ENCODE measurements at places on chromosomes 7 and 10. TPM values are rescaled to one million over a fixed set of nuclear protein-coding genes. Genes with fewer than 3 reads are reported as not detected.

GRCh38 chr7:95905167-95905566 lies 132.8 kb downstream of the DYNC1I1 start:
- DNase-seq, result no peak
- H3K27me3 ChIP-seq, result no peaks in the 10 kb centered on the region
- no peak overlapping the region for H3K27ac ChIP-seq
- H3K36me3 ChIP-seq, result no peaks in the 10 kb centered on the region
- no peaks in the 10 kb centered on the region for H3K4me1 ChIP-seq

DNA sequence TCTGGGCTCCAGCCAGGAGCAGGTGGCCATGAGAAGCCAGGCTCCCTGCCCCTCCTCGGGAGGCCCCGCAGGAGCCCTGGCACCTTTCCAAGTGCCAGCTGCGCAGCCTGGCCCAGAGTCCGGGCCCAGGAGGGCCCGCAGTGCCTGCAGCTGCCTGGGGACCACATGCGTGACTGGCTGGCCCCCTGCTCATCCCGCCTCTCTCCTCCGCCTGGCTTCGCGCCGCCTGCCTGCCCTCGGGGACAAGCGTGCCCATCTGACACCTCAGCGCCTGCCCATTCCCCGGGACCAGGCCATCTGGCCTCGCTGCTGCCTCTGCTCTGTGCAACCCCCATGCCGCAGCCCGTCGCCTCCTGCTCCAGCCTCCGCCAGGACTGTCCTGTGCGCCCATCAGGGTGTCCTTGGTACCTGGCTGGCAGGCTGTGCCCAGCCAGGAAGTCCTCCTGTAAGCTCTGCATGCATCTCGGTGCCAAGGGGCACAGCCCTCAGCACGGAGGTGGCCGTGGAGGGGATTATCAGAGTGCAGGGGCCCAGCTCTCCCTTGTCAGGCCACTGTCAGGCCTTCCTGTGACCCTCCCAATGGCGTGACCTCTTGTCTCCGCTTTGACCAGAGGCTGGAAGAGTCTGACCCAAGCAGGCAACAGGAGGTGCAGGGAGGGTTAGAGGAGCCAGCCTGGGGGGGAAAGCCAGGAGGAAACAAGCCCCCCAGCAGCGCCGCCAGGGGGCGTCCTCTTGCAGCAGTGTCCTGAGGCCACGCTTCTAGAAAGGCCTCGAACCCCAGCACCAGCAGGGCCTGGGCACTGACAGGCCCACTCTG lies 50.5 kb downstream of the TMEM209 start:
- H3K36me3 ChIP-seq, result peaks cover 15% of the 10 kb centered on the region
- no peaks in the 10 kb centered on the region for H3K27me3 ChIP-seq
- no peak overlapping the region for H3K27ac ChIP-seq
- no peak overlapping the region for H3K4me3 ChIP-seq
- DNase-seq, result peak; percentile 64

DNA sequence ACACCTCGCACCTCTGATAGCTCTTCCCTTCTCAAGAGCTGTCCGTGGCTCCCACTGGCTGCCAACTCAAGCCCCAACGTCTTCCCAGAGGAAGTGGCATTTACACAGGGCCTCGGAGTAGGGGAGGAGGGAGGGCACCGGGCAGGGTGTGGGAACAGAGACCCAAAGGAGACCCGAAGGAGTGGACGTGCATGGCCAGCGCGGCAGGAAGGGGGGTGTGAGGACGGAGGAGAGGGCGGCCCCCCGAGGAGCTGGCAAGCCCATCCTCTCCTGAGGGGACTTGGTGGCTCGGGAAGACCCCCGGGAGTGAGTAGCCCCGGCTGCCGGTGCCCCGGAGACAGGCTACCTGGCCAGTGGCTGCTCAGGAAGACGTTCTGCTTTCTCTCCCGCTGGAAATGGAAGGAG lies 85.9 kb downstream of the FOXL3 start:
- H3K27me3 ChIP-seq, result peaks cover 46% of the 10 kb centered on the region
- DNase-seq, result no peak
- no peak overlapping the region for H3K27ac ChIP-seq
- no peaks in the 10 kb centered on the region for H3K36me3 ChIP-seq

DNA sequence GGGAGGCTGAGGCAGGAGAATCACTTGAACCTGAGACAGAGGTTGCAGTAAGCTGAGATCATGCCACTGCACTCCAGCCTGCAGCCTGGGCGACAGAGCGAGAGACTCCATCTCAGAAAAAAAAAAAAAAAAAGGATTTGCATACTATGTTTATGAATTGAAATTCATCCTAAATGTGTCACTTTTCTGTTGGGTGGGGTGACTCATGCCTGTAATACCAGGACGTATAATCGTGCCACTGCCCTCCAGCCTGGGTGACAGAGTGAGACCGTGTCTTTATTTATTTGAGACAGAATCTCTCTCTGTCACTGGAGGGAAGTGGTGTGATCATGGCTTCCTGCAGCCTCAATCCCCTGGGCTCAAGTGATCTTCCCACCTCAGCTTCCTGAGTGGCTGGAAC lies 5.8 kb downstream of the ZNF212 start:
- no peak overlapping the region for H3K27ac ChIP-seq
- DNase-seq, result no peak
- no peaks in the 10 kb centered on the region for H3K27me3 ChIP-seq
- H3K4me3 ChIP-seq, result no peak overlapping the region
- H3K36me3 ChIP-seq, result peaks cover 6% of the 10 kb centered on the region
- no peaks in the 10 kb centered on the region for H3K4me1 ChIP-seq

- H3K4me1 ChIP-seq, result peaks cover 5% of the 10 kb centered on the region
- no peaks in the 10 kb centered on the region for H3K36me3 ChIP-seq
- DNase-seq, result no peak
- H3K27ac ChIP-seq, result no peak overlapping the region
These were observed 161.0 kb downstream of the SKIDA1 start for GRCh38 chr10:21364196-21365114.

GRCh38 chr10:4162571-4163286 lies 377.7 kb upstream of the KLF6 start:
- H3K4me1 ChIP-seq, result no peaks in the 10 kb centered on the region
- DNase-seq, result no peak
- H3K4me3 ChIP-seq, result no peak overlapping the region

DNA sequence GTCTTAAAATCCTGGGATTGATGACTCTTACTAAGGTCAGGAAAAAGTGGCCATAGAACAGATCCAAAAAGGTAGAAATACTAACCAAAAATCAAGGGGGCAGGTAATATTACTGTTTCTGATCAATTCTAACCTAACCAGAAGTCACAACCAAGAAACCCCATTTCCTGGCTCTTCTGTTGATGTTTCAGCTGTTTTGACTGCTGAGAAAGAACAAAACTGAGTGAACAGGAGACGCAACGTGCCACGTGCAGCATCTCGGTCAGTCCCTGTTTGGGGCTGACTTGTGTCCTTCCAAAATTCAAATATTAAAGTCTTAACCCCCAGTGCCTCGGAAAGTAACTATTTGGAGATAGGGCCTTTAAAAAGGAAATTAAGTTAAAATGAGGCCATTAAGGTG lies 56.8 kb downstream of the JAZF1 start:
- no peaks in the 10 kb centered on the region for H3K36me3 ChIP-seq
- no peak for DNase-seq
- H3K27ac ChIP-seq, result no peak overlapping the region
- H3K4me1 ChIP-seq, result no peaks in the 10 kb centered on the region

- H3K4me3 ChIP-seq, result no peak overlapping the region
- peaks cover 31% of the 10 kb centered on the region for H3K36me3 ChIP-seq
- H3K27me3 ChIP-seq, result no peaks in the 10 kb centered on the region
- H3K27ac ChIP-seq, result no peak overlapping the region
- H3K4me1 ChIP-seq, result no peaks in the 10 kb centered on the region
- DNase-seq, result no peak
These were observed 11.9 kb upstream of the SPAG6 start for GRCh38 chr10:22333167-22333974.

GRCh38 chr10:50937230-50937907 lies 51.9 kb upstream of the A1CF start:
- H3K36me3 ChIP-seq, result no peaks in the 10 kb centered on the region
- H3K4me3 ChIP-seq, result no peak overlapping the region
- no peaks in the 10 kb centered on the region for H3K27me3 ChIP-seq
- H3K27ac ChIP-seq, result no peak overlapping the region
- DNase-seq, result peak; percentile 32

DNA sequence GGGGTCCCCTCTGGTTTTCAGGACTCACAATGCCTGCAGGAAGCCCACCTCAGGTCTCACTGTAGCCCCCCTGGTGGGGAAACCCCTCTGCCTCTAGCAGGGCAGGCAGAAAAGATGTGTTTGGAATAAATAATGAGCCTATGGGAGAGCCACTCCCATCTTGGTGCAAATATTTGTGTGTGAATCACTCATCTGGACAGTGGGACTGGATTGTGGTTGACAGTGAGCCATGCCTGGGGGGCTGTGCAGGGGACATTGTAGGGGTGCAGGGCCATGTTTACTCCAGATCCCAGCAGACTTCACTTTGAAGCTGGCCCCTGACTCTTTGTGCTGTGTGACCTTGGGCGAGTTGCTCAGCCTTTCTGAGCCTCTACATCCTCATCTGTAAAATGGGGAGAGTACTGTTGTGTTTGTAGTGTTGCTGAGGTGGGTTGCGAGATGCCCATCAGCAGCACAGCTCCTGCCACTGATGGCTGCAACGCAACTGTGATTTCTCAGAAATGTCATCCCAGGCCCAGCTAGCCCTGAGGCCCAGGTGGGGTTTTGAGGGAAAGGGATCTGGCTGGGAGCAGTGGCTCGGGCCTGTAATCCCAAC lies 20.7 kb downstream of the GTF2IRD1 start:
- H3K27ac ChIP-seq, result no peak overlapping the region
- H3K36me3 ChIP-seq, result no peaks in the 10 kb centered on the region
- DNase-seq, result no peak

GRCh38 chr10:17344206-17344605 lies 110.2 kb downstream of the ST8SIA6 start:
- H3K27ac ChIP-seq, result no peak overlapping the region
- DNase-seq, result no peak
- peaks cover 3% of the 10 kb centered on the region for H3K4me1 ChIP-seq
- H3K27me3 ChIP-seq, result no peaks in the 10 kb centered on the region
- H3K4me3 ChIP-seq, result no peak overlapping the region

DNA sequence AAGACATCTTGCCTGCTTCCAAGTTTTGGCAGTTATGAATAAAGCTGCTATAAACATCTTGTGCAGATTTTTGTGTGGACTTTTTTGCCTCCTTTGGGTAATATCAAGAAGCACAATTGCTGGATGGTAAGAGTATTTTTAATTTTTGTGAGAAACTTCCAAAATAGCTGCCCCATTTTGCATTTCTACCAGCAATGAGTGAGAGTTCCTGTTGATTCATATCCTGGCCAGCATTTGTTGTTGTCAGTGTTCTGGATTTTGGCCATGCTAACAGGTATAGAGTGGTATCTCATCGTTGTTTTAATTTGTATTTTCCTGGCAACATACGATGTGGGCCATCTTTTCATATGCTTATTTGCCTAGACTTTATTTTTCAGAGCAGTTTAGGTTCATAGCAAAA lies 53.9 kb downstream of the BTAF1 start:
- H3K4me1 ChIP-seq, result no peaks in the 10 kb centered on the region
- no peaks in the 10 kb centered on the region for H3K27me3 ChIP-seq
- H3K27ac ChIP-seq, result no peak overlapping the region
- H3K36me3 ChIP-seq, result peaks cover 62% of the 10 kb centered on the region
- no peak overlapping the region for H3K4me3 ChIP-seq
- DNase-seq, result no peak

DNA sequence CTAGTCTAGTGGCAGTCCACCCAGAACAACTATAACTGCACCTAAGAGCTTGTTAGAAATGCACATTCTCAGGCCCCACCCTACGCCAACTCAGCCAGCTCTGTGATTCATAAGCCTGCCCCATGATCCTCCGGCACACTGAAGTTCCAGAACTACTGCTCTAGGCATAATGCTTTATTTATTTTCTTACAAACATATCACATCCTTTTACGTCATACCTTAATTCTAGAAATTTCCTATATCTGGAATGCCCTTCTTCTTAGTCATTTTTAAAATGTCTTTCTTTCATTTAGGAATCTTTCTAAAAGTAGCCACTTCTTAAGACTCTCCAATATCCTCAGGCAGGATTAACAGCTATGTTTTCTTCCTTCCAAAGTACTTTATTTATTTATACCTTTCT lies 480.1 kb downstream of the INHBA start:
- H3K4me3 ChIP-seq, result no peak overlapping the region
- no peak for DNase-seq
- H3K36me3 ChIP-seq, result no peaks in the 10 kb centered on the region
- H3K27ac ChIP-seq, result no peak overlapping the region

GRCh38 chr10:74623786-74624185 lies 202.6 kb upstream of the KAT6B start:
- H3K4me1 ChIP-seq, result no peaks in the 10 kb centered on the region
- DNase-seq, result no peak
- H3K27ac ChIP-seq, result no peak overlapping the region
- no peak overlapping the region for H3K4me3 ChIP-seq
- H3K36me3 ChIP-seq, result no peaks in the 10 kb centered on the region

DNA sequence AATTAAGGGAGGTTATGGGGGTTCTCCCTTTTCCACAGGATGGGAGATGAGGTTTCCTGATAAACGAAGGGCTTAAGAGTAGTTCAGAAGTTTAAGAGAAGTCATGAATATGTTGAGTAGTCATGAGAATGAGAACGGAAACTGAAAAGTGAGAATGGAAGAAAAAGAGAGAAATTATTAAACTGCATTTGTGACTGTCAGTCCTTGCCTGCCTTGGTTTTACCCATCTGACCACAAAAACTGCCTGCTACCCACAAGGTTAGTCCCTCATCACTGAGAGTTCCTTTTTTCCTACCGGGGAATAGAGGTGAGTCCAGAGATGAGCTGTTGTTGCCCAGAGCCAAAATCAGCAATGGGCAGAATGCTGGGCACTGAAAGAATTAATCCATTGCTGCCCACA lies 174.1 kb upstream of the BET1 start:
- no peak overlapping the region for H3K4me3 ChIP-seq
- H3K36me3 ChIP-seq, result no peaks in the 10 kb centered on the region
- no peaks in the 10 kb centered on the region for H3K27me3 ChIP-seq

- peaks cover 7% of the 10 kb centered on the region for H3K4me1 ChIP-seq
- no peak for DNase-seq
- no peaks in the 10 kb centered on the region for H3K36me3 ChIP-seq
- no peak overlapping the region for H3K4me3 ChIP-seq
- peaks cover 27% of the 10 kb centered on the region for H3K27me3 ChIP-seq
These were observed 999 bp downstream of the ITIH5 start for GRCh38 chr10:7665767-7666166.

Gene ATOH7
- total RNA-seq, result not detected

Gene OPN1SW
- total RNA-seq, result not detected

Gene FAM20C
- 0.09 TPM for total RNA-seq

Gene OGDH
- 86.6 TPM for total RNA-seq

Gene PPP1R17
- not detected for total RNA-seq

Gene CYP2E1
- total RNA-seq, result 1.0 TPM

Gene C10orf62
- total RNA-seq, result not detected

Gene SUFU
- 6.3 TPM for total RNA-seq

Gene KLF14
- not detected for total RNA-seq

Gene UNCX
- not detected for total RNA-seq

Gene MOSPD3
- total RNA-seq, result 32.1 TPM

Gene TAS2R5
- 1.1 TPM for total RNA-seq
